ENCODE measurements at places on chromosomes 11 and 22.

GRCh38 chr11:63146581-63146980, 2.6 kb upstream of the SLC22A24 start:
- no peak for DNase-seq

DNA sequence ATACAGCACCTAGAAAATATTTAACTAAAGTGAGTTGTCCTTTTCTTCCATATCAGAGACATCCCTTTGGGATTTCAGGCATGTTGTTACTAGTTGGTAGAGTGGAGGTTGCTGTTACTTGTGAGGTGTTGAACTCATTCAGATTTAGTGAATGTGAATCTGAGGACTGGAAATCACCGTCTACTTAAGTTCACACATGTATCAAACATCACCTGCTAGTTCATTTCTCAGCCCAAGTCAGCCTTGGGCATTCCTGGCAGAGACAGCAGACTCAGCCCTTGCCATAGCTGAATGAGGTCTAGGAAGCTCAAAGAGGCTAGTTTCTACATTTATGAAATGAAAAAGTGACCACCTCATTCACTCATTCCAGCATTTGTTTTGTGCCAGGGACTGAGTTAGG, 9.7 kb downstream of the KDELR3 start:
- DNase-seq = no peak

- DNase-seq = no peak
These were observed 1.5 kb downstream of the FHIP1B start for GRCh38 chr11:6232899-6233298.

GRCh38 chr11:95897731-95898130, 26.2 kb downstream of the MTMR2 start:
- DNase-seq = no peak

DNA sequence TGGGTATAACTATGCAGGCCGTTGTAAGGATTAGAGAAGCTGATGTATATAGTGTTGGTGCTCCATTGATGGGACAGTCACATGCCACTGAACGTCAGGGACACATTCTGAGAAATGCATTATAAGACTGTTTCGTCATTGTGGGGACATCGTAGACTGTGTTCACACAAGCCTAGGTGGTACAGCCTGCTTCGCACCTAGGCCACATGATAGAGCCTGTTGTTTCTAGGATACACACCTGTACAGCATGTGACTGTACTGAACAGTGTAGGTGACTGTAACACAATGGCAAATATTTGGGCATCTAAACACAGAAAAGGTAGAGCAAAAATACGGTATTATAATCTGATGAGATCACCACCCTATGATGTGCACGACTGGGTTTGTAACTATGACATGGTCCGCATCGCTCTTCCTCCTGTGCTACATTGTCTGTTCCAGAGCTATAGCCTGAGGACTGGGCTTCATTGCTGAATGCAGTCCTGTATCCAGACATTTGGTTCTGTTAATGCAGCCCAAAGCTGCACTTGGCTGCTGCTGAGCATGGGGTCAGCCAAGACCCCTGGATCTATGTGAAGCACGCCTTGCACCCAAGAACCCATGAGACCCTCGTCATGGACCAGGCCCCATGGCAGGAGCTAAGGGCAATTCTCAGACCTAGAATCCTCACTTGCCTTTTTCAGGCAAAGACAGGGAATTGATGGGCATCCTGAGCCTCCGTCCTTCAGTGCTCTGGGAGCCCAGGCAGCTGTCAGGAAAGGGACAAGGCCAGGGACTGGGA, 51.1 kb upstream of the THY1 start:
- DNase-seq = no peak

GRCh38 chr11:112227471-112227870, 1.2 kb downstream of the PTS start:
- DNase-seq = no peak

DNA sequence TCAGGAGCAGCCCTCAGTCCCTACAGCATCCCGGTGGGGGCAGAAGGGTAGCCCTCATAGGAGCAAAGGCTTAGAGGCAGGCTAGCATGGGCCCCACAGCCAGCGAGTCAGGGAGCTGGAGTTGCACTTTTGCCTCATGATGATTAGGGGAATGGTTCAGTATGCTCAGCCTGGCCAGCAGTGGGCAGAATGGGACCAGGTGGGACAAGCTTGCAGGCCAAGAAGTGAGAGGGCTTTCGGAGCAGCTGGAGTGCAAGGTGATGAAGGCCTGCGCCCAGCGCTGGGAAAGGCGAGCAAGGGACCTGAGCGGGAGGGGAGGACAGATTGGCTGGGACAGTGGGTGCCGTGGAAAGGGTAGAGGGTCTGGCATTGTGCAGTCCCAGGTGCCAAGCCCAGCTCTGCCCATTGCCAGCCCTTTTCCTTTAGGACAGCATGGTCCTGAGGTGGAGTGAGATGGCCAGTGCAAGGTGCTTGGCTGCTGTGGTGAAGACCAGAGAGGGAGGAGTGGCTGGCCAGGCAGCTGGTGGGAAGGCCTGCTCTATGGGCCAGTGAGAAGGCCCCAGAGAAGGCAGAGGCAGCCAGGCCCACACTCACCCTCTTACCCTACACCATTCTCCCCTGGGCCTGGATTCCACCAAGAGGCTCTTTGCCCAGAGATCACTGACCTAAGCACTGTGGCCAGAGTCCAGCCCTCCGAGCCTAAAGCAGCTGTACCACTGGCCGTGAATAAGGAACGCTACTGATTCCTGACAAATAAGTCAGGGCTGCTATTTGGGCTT, 47.9 kb upstream of the SUSD2 start:
- DNase-seq = no peak

DNA sequence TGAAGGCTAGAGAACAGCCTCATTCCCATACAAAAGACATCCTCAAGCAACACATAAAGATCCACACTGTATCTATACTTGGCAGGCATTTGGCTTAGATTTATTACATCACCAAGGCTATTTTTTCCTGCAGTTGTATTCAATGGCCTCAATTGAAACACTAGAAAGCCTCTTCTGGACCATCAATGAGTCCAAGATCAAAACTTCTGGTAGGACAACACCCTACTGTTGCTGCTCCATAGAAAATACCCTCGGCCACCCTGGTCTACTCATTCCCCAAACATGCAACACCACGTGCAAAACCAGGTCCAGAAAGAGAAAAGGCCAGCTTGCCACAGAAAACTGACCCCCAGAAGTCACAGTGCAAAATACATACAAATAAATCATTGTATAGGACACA, 56.9 kb upstream of the CADM1 start:
- DNase-seq = no peak

DNA sequence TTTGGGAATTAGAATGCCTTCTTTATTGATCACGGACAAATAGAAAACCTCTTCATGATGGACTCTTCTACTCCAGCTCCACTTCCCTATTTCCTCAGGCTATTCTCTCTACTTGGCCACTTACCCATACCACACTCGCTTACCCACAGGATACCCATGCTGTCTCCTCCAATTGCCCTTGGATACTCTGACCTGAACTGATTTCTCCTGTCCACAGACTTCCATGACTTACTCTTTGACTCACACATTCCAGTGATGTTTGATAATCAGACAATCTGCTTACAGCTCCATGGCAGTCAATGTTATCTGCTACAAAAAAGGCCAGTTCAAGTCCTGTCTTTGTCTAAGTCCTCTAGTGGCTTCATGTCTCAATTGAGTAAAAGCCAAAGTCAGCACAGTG, 292.0 kb upstream of the CTSC start:
- no peak for DNase-seq

- DNase-seq = no peak
These were observed 843.0 kb downstream of the METTL15 start for GRCh38 chr11:28951191-28951590.

DNA sequence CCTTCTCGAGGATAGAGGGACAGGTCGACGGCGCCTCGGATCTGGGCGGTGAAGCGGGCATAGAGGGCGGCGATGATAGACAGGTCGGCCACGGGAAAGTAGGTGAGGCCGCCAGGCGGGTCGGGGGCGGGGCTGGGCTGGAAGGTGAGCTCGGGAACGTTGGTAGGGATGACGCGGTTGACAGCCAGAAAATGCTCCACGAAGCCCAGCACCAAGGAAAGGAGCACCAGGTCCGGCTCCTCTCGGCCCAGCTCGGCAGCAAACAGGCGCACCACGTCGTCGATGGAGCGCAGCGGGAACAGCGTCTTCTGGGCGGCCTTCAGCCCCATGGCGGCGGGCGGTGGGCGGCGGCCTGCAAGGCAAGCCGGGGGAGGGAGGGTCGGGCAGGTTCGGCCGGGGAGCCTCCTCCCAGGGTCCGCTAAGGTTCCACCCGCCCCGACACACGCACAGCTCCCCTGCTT, 540 bp downstream of the MEN1 start:
- DNase-seq = no peak

GRCh38 chr11:126354631-126355323, 709 bp upstream of the ST3GAL4 start:
- no peak for DNase-seq

DNA sequence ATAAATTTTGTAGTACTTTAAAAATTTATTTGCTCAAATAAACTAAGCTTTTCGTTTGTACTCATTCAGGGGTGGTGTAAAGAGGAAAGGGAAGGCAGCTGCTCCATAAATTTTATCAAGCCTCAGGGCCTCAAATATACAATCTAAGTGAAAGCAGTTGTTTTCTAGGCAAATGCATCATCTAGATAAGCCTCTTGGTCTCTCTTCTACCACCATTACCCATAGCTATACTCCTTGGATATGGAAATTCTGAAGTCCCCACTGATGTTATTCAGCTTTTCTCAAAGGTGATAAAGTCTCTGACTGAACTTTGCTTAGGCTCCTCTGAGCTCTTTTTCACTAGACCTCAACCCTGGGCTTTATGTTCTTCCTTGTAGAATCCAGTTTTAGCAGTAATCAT, 1313.1 kb downstream of the JRKL start:
- no peak for DNase-seq

- no peak for DNase-seq
These were observed 281.7 kb downstream of the NXPE2 start for GRCh38 chr11:114959953-114960505.

DNA sequence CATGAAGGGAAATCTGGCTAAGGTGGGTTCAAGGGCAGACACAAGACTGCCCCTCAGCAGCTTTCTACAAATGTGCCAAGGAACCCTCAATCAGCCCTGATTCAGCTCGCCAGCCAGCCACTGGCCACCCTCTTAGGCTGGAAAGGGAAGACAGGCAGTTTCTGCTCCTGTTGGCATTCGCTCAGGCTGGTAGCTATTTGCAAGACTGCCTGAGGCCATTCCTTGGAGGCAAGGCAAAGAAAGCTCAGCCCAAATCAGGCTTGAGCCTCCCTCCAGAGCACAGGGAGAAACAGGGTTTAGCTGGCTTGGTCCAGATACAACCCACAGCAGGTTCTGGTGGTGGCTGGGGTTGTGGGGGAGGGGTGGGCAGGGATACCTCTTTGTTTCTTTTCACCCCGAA, 19.2 kb downstream of the TP53I11 start:
- no peak for DNase-seq

DNA sequence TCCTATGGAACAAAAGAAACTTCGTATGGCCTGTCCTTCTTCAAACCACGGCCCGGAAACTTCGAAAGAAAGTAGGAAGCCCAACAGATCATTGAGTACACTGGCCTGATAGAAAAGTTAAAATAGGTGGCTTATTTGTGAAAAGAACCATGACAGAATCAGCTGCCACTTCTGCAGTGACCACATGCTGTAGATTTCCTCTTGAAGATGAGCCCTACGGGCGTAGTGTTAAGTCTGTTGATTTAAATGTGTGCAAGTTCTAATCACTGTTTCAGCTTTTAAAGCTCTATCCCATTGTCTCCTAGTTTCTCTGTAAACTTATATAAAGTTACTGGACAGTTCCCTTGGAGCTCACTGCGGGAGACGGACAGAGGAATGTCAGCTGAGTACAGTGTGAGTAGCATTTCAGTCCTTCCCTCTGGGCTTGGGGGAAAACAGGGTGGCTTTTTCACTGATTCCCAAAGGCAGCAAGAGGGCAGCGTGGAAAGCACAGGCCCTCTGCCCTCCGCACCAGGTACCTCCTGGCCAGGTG, 17.8 kb downstream of the SAMM50 start:
- no peak for DNase-seq

GRCh38 chr11:7538031-7538430, 24.2 kb downstream of the PPFIBP2 start:
- DNase-seq = no peak

- DNase-seq = no peak
These were observed 1.2 kb downstream of the KMT2A start for GRCh38 chr11:118437208-118438125.

Data from activated CD8-positive, alpha-beta memory T cell treated with anti-CD3 and anti-CD28 coated beads for 1 hour (primary cell).